ENCODE measurements at places on chromosomes 11 and 22.

DNA sequence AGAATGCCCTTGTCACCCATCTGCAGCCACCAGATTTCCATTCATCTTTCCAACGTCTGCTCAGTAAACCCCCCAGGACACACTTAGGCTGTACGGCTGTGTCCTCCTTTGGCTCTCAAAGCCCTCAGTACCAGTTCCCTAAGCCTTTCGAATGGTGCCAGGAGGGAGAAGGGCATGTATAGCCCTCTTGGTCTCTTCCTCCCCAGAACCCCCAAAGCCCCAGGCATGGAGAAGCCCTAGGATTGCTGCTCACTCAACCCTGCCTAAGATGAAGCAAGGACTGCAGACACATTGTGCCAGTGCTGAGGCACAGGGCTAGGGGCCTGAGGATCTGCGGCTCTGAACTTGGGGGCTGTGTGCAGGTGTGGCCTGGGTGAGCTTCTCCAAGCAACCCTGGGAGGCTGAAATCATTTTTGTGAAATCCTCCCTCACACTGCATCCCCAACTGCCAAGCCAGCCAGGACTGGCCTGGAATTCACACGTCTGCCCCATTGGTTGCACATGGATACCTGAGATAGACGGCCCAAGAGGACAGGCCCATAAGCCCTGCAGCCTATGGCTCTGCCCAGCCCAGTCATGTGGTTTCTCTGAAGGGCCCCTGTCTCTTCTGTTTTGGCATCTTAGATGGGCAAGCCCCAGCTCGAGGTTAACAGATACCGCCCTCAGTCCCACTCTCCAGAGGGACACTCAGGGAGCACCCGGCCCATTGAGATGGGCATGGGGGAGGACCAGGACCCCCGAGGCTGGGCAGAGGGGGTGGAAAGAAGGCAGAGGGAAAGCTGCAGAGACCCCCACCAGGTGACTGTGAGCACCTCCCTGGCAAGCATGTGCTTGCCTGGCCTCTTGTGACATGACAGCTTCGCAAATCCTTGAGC lies 34.0 kb downstream of the KCNQ1OT1 start:
- DNase-seq, result no peak

- peak; percentile 92 for DNase-seq
These were observed 7.0 kb upstream of the MALAT1 start for GRCh38 chr11:65491614-65492386.

- no peak for DNase-seq
These were observed 25.9 kb downstream of the YPEL1 start for GRCh38 chr22:21709688-21710087.

GRCh38 chr11:92070026-92070889 lies 154.4 kb upstream of the FAT3 start:
- no peak for DNase-seq

DNA sequence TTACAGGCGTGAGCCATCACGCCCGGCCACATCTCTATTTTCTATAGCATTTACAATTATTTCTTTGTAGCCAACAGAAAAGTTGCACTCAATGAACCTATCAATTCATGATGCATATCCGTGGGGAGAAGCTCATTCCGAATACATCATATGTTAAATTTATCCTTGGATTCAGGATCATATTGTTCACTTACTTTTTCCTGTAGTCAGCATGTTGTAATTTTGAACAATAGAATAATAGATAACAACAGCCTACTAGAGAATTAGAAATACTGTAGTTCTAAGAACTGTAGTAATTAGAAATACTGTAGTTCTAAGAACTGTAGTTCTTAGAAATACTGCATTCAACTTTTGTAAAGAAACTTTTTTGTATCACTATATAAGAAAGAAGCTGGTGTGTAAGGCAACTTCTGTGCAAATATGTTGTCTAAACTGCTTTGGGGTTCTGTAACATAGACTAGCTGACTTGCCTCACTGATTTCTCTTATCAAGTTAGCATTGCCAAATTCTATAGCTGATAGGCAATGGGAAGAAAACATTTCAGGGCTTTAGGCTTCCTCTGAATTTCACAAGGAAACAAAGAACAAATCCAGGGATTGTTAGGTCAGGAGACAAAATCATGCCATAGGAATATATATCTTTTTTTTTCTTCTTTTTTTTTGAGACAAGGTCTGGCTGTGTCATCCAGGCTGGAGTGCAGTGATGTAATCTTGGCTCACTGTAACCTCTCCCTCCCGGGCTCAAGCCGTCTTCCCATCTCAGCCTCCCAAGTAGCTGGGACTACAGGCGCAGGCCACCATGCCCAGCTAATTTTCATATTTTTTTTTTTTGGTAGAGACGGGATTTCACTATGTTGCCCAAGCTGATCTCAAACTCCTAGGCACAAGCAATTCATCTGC lies 91.9 kb downstream of the CSTPP1 start:
- DNase-seq, result no peak

GRCh38 chr22:25621986-25622385 lies 57.5 kb downstream of the GRK3 start:
- no peak for DNase-seq

GRCh38 chr22:39383841-39384625 lies 15.5 kb upstream of the TAB1 start:
- no peak for DNase-seq

DNA sequence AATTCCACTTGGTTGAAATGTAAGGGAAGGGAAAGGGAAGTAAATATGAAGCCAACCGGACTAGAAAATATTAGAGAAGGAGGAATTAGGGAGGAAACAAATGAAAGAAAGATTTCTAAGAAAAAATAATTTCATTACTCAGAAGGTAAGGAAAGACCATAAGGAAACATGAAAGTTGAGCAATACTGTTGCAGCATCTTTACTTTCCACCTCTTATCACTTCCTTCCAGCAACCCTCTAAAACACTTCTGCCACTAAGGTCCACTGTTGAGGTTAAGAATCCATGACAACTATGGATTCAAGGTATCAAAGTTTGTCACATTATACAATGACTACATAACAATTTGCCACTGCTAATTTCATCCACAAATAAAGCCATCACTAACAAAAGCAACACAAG lies 308.6 kb downstream of the DLG2 start:
- no peak for DNase-seq

DNA sequence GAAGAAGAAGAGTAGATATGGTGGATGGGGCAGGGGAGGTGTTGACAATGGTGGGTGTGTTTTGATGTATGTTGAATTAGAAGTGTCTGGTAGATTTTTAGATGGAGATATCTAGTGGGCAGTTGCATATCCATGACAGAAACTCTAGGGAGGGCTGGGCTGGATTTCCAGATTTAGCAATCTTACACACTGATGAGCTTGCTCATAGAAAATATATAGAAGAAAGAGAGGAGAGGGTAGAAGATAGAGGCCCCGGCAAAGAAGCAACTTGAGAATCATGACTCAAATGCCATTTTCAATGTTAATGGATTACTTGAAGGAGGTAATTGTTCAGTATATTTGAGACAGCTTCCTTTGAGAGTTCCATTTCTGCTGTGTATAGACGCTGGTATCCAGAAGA lies 8.2 kb downstream of the REXO2 start:
- DNase-seq, result no peak

GRCh38 chr11:29328961-29329441 lies 687.8 kb downstream of the KCNA4 start:
- DNase-seq, result no peak

GRCh38 chr22:40314041-40314440 lies 32.3 kb upstream of the ADSL start:
- DNase-seq, result no peak

DNA sequence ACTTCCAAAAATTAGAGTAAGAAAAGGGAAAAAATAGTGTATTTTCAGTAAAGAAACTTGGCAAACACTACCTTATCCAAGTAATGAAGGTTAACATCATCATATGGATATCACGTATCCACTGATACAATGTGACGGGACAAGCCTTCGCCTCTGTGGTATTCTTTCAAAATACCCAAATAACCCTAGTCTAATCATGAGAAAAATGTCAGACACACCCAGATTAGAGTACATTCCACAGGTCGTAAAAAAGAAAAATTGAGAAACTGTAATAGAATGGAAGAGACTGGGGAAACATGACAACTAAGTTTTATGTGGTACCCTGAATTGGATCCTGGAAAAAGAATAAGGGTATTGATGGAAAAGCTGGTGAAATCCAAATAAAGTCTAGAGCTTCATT lies 48.9 kb downstream of the NARS2 start:
- DNase-seq, result no peak

- DNase-seq, result no peak
These were observed 79.7 kb upstream of the LINC01488 start for GRCh38 chr11:69401715-69402114.

DNA sequence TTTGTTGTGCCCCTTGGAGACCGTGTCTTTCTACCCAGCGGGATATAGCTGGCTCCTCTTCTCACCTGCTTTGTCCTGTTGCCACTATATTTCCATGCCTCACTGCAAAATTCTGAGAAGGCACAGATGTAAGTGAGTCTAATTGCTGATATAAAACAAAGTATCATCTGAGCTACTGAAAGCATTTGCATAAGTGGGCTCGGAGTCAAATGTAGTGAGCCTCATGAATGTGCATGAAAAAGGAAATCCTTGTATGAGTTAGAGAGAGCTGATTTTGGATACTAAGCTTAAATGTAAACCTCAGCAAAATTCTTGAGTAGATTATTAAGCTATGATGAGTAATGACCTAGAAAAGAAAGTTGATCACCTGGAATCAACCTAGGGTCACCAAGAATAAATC lies 13.9 kb downstream of the OVCH2 start:
- DNase-seq, result no peak

GRCh38 chr11:45087900-45088160 lies 58.6 kb upstream of the PRDM11 start:
- no peak for DNase-seq

- DNase-seq, result no peak
These were observed 33.6 kb downstream of the LRRC32 start for GRCh38 chr11:76636826-76637460.

DNA sequence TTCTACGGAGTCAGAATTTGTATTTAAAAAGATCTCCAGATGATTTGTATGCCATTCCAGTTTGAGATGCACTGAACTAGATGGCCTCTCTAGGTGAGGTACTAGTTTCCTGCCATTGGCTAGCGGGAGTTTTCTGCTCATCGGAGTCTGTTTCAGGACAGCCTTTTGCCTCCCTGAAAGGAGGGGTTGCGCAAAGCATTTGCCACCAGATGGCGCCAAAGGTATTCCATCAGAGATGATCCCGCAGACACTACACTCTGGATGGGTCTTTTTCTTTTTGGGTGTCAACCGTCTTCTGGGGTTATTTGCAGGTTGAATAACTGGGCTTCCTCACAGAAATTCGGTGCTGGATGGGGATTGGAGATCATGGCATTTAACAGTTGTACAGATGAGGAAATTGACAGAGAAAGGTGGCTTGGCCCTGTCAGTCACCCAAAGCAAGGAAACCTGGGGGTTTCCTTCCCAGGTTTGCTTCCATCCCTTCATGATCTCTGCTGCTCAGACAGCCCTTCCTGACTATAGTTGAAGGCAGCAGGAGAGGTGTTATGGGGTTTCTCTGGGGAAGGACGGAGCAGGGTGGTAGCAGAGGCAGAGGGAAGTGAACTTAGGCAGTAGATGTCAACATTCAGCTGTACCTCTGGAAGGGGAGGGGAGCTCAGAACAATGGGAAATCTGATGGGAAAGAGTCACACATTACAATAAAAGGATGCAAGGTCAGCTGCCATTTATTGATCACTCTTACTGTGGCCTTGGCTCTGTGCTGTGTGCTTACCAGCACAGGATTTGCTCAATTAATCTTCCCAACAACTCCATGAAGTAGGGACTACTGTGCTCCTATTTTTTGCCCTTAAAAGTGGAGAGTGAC lies 81.6 kb downstream of the CCDC81 start:
- DNase-seq, result peak; percentile 67
